Activated CD4-positive, alpha-beta T cell treated with anti-CD3 and anti-CD28 coated beads for 1 hour (primary cell): ENCODE measurements at places on chromosomes 1 and 21.

GRCh38 chr1:47190509-47190855 lies 646 bp upstream of the PDZK1IP1 start:
- DNase-seq: peak; percentile 2

GRCh38 chr1:29709704-29710280 lies 473.5 kb downstream of the PTPRU start:
- no peak for DNase-seq

DNA sequence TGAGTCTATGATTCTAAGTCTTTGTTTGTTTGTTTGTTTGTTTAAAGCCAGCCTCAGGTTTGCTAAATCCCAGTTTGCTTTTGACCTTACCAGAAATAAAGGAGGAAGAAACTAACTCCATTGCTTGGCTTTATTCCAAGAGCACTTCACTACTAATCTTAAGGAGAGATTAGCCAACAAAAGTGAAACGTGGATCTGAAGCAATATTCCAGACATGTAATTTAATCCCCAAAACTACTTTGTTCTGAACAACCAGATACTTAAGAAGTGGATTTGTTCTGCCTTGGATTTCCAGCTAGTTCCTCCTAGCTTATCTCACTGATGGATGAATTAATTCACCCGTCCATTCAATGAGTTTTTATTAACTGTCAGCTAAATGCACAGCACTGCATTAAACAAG lies 15.9 kb upstream of the CEP350 start:
- DNase-seq: no peak

- no peak for DNase-seq
Observed at GRCh38 chr21:34524646-34525601, 12.9 kb upstream of the KCNE1 start.

- no peak for DNase-seq
Observed at GRCh38 chr1:219537223-219537631, 75.7 kb downstream of the ZC3H11B start.

DNA sequence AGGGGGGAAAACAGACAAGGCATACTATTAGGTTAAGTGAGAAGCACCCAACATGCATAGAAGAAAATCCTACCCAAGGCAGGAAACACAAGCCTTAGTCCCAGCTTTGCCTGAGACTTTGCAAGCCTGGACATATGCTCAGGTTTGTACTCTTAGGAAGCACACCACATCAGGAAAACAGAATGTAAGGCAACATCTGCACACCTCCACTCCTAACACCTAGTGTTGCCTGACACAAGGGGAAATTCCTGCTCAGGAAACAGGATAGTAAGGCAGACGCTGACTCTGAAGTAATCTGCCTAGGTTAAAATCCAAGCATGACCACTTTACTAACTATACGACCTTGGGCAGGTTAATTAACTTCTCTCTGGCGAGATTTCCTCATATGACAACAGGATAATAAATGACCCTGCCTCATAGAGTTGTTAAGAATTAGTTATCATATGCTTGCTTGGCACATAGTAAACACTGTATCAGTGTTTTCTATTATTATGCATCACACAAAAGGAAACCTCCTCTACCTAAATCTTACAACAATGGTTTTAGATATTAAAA lies 119.8 kb downstream of the ZZZ3 start:
- DNase-seq: no peak
